ENCODE measurements at places on chromosomes 11 and 22. TPM values are rescaled to one million over a fixed set of nuclear protein-coding genes. Genes with fewer than 3 reads are reported as not detected.

- peak; percentile 40 for DNase-seq
Measured at GRCh38 chr11:70490208-70490607, 91.9 kb downstream of the CTTN start.

DNA sequence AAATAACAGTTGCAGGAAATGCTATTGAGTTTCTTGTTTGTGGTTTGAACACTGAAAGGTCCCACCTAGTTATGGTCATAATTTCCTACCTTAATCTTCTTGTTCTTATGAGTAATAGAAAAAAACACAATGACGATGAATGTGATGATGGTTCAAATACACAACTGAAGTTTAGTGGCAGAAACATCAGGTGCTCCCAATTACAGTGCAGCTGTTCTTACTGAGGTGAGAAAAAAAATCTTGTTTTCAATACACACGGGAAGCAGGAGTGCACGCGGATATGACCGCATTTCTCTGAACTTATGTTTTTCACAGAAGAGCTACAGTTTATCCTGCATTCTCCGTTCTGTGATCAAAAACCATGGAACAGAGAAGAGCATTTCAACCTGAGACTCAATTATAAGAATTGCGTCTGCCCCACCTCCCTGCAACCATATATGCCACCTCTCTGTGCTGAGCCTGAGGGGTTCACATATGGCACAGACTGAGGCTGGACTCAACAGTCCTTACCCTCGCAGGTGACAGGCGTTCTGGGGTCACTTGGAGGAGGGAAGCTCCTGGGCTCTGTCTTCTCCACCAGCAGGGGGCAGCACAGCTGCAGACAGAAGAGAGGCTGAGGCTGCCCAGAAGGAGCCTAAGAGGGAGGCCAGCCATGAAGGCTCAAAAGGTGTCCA lies 99.7 kb upstream of the IGLL5 start:
- no peak for DNase-seq

DNA sequence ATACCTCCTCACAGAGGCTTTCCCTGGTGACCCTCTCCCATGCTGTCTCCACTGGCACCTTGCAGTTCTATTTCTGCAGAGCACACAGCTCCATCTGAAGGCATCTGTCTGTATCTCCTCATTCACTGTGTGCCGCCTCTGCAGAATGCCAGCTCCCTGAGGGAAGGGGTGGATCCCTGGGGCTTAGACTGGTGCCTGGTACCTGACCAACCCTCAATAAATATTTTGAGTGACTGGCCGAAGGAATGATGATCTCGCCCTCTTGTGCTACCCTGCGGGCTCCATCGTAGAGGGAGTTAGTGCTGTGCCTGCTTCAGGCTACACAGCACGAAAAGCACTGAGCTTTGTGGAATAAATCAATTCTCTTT lies 1.6 kb downstream of the CBX7 start:
- DNase-seq = peak; percentile 62

DNA sequence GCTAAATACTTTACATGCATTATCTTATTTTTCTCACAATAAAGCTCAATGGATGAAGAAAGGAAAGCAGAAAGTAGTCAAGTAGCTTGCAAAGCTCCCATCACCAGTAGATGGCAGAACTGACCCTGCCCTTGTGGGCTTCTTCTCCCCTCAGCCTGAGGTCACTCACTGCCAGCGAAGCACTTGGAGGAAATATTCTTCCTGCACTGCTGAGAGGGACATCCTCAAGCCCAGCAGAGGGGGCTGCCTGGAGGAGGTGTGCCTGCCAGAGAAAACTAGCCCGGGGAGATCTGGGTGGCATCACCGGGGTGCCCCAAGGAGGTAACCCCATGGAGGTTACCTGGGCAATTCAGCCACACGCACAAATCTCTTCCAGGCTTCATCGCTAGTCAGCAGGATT lies 6.6 kb downstream of the APOL4 start:
- peak; percentile 88 for DNase-seq

GRCh38 chr22:39353346-39353745 lies 3.6 kb downstream of the SYNGR1 start:
- DNase-seq = no peak

DNA sequence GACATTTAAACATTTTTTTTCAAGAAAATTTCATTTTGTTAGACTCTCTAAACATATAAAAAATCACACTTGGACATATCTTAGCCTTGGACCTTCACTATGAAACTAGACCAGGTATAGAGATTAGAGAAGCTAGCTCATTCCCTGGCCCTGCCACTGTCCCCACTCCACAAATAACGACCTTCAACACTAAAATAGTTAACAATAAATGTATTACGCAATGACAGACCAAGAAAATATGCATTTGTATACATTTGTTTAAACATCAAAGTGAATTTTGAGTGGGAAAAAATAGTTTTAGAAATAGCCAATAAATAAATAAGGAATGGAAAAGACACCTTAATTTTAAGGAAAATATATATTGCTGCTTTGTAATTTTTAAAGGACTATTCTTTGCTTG lies 20.9 kb downstream of the OR5J2 start:
- DNase-seq = no peak

GRCh38 chr22:49052023-49052538 lies 775.6 kb downstream of the BRD1 start:
- no peak for DNase-seq

GRCh38 chr11:81420668-81421250 lies 1312.9 kb downstream of the FAM181B start:
- no peak for DNase-seq

GRCh38 chr11:40228662-40229061 lies 1230.8 kb downstream of the LRRC4C start:
- DNase-seq = no peak

DNA sequence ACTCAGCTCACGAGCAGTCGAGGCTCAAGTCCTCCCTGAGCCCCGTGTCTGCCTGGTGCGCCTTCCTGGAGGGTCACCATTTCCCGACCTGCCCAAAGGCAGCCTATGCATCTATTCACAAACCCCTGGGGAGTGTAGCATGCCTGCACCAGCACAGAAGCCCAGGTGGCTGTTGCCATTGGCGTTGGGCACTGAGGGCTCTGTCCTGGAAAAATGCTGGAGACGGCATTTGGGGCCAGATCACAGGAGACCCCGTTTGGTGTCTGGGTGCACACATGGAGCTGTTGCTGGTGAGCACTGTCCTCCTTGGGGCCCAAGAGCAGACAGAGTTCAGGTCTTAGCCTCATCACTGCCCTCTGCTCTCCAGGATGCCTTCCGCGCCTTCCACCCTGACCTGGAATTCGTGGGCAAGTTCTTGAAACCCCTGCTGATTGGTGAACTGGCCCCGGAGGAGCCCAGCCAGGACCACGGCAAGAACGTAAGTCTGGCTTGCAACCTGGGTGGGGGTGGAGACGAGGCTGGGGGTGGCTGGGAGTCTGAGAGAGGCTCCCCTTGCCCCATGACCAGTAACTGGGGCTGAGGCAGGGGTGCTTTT lies 9.4 kb downstream of the FADS2 start:
- DNase-seq = no peak

- DNase-seq = no peak
Measured at GRCh38 chr11:18173225-18173866, 709 bp downstream of the MRGPRX4 start.

DNA sequence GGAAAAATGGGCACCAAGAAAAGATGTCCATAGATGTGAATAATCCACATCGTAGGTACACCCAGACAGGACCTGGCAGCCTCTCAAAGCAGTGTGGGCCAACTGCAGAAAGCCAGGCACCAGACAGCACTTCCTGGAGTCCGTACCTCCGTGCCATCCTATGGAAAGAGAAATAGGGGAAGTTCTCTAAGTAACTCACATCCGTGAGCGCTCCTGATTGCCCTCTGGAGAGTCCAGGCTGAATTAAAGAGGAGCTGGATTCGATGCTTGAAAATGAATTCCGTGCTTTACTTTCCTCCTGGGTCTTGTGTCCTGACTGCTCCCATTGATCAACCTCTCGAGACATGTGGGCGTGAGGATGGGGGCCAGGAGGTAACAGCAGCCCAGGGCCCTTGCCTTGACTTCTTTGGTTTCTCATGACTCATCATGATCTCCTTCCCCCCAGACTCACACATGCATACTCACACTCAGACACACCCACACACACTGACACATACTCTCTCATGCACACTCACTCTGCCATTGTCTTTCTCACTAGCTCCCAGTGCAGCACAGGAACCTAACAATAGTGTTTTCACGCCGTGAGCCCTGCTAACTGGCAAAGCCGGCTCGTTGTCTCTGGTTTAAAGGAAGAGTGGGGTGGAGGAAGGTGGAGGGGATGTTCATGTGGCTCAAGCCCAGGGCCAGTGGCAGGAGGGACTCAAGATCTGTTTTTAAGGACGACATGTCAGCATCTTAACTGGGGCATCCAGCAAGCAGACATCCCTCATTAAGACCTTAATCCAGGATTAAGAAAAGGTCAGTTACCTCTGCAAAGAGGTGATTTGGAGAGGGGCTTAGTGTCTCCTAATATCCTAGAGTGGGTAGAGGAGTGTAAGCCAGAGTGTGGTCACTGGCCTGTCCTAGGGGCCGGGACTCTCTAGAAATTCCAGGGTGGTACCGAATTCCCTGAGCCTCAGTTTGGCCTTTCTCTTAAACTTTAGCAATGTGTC lies 104.2 kb downstream of the SCN3B start:
- DNase-seq = no peak

GRCh38 chr11:102220728-102221467 lies 96.4 kb upstream of the BIRC3 start:
- no peak for DNase-seq

- no peak for DNase-seq
Measured at GRCh38 chr11:18005376-18006129, 7.3 kb downstream of the SERGEF start.

GRCh38 chr11:125496529-125496857 lies 428 bp upstream of the FEZ1 start:
- no peak for DNase-seq

GRCh38 chr11:64447831-64448598 lies 89.1 kb downstream of the RPS6KA4 start:
- peak; percentile 71 for DNase-seq

DNA sequence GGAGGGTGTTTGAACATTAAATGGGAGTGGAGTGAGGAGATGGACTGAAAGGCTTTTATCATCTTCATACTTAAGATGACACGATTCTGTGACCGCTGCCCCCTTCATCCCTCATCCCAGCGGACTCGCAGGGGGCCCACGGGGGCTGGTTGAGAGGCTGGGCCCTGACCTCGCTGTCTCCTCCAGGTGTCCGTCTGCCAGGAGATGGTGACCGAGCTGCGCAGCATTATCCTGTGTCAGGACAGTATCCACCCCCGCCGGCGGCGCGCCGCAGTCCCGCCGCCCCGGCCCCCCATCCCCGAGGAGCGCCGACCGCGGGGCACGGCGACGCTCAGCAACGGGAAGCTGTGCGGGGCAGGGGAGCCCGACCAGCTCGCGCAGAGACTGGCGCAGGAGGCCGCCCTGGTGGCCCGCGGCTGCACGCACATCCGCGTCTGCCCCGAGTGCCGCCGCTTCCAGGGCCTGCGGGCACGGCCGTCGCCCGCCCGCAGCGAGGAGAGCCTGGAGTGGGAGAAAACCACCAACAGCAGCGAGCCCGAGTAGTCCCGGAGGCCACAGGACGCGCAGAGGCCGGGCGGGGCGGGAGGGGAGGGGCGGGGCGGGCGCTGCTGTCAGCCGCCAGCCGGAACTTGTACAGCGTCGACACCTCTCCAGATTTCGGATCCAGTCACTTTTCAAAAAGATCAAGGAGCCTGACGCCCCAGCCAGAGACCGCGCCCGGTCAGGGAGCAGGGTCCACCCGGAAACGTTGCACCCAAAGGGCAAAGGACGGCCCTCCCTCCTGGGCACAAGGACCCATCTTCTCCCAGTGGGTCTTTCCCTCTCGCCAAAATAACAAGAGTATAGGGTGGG lies 38.0 kb upstream of the TBCEL start:
- DNase-seq = peak; percentile 69

DNA sequence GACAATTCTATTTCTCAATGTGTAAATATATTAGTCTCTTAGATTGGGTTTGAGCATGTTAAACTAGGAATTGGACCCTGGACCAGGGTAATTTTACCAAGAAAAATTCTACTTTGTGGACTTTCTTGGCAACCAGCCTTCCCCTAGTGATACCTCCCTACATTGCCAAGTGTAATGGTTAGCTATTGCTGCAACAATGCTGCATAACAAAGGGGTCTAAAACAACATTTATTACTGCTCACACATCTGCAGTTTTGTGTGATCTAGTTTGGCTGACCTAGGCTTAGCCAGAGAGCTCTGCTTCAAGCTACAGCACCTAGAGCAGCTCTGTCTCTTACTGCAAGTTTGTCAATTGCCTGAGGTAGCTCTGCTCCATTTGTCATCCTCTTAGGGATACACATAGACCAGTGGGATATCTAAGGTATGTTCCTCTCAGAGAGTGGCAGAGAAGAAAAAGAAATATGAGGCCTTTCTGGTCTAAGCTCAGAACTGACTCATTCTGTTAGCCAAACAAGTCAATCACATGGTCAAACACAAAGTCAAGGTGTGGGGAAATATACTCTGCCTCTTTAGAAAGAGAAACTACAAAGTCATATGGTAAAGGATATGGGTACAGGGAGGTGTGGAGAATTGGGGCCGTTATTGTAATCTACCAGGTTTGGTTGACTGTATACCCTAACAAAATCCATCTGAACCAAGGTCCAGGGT lies 2.0 kb upstream of the LAYN start:
- no peak for DNase-seq

DNA sequence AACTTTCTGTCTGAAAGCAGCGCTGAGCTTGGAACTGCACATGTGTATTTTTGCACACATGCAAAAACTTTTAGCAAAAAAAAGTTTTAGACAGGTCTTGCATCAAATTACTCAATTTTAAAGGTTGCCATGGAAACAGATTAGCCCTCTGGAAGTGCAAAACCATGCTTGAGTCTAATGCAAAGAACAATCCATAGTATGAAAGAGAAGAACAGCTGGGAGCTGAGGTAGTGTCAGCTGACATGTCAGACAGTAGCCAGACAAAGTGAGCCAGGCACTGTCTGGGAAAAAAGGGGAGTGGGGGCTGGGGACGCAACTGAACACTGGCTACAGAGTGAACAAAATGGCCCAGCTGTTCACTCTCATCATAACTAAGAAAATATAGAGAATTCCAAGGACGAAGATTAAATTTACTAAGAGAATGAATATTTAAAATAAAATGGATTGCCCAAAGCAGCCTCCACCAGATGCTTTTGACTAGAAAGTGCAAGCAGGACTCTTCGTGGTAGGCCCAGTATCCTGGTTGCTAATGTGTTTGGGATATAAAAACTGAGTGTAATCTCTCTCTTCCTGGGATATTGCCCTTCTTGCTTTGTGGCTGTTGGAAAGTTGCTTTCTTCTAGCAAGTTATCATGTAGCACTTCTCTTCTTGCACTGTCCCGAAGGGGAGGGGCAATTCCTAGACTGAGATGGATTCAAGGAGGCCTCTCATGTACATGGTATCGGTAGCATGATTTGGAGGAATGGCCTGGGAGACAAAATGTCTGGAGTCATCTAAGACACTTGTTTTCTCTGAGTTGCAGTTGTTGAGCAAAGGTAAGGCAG lies 434.1 kb upstream of the FAT3 start:
- no peak for DNase-seq

The TRIM68 gene
- 12.5 TPM for total RNA-seq

The HBB gene
- total RNA-seq = 3.8 TPM

The TOP3B gene
- 17.9 TPM for total RNA-seq

The SCN4B gene
- 2.2 TPM for total RNA-seq

The KRTAP5-9 gene
- not detected for total RNA-seq

The F2 gene
- not detected for total RNA-seq

The GUCY1A2 gene
- total RNA-seq = 2.9 TPM

The CASP5 gene
- not detected for total RNA-seq

The UPK2 gene
- not detected for total RNA-seq
